Activated T-helper 1 cell treated with Interleukin-2 at 50 U/mL for 16 hours (primary cell): ENCODE measurements at places on chromosomes 6 and 20.

GRCh38 chr20:11092151-11092550 is 418.4 kb upstream of the JAG1 start:
- DNase-seq = no peak

- no peak for DNase-seq
These were observed 21.8 kb upstream of the NAA20 start for GRCh38 chr20:19995220-19995863.

GRCh38 chr6:33313105-33313708 is 671 bp downstream of the TAPBP start:
- DNase-seq = no peak

- DNase-seq = no peak
These were observed 200.3 kb upstream of the FAM83B start for GRCh38 chr6:54646069-54646950.

- DNase-seq = no peak
These were observed 371.4 kb downstream of the HDGFL1 start for GRCh38 chr6:22940581-22941290.

- DNase-seq = no peak
These were observed 12.4 kb downstream of the FRS3 start for GRCh38 chr6:41767112-41767833.

GRCh38 chr20:17885544-17885943 is 83.0 kb downstream of the SNX5 start:
- DNase-seq = no peak

DNA sequence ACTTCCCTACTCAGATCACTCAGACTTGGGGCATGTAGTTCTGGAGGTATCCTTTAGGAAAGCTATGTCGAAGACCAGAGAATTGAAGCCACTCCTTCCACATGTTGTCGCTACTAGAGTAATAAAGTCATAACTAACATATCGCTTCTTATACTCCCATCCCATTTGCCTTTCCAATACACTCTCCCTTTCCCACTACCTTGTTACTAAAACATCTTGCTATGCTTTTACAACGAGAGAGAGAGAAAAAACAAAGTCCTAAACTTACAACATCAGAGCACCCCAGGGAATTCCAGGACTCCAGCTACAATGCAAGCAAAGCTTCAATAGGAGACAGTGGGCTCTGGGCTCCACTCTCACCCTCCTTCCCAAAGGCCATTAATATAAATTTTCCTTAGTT is 5.1 kb upstream of the LAMP5 start:
- DNase-seq = no peak

DNA sequence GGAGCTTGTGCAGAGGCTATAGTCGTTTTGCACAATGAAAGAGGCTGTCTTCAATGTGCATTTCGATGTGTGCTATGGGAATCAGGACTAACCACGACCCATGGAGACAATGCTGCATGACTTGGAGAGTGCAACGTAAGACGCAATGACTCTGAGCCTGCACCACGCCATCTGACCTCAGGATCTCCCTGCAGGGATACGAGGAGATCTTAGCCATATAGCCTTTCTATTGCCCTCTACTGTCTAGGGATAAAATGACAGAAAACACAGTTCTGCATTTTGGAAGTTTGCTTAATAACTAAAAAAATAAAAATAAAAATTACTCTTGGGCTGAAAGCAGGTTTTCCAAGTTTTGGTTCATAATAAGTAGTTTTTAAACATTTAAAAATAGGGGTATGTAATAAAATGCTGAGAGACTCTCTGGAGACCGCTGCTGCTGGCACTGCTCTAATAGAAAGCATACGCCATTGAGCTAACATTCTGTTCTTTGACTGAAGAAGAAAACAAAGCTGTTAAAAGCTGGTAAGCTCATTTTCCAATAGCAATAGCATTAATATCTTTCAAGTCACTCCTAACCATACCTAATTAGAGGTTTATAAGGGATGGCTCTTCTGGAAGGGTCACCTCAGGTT is 87.2 kb downstream of the PDE7B start:
- no peak for DNase-seq

- DNase-seq = no peak
These were observed 166.1 kb downstream of the CDKAL1 start for GRCh38 chr6:20700375-20700774.

GRCh38 chr6:148497257-148497656 is 154.6 kb downstream of the SASH1 start:
- DNase-seq = no peak

DNA sequence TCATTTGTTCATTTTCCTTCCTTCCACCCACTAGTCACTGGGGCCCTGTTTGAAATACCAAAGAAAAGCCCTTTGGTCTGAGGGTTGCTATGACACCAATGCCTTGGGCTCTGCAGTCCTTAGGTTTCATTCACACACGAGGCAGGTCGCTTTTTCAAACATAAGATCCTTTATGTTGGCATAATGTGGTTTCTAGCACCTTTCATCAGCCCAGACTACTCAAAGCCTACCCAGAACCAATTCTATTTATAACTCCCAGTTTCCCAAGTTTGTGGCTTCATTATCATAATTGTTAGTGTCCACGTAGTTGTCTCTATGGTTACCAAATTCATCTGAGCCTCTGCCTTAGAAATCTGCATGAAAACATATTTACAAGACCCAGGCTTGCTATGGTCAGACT is 6.6 kb upstream of the TP53RK start:
- DNase-seq = no peak

- no peak for DNase-seq
These were observed 141.0 kb downstream of the TBXT start for GRCh38 chr6:166026586-166027126.

DNA sequence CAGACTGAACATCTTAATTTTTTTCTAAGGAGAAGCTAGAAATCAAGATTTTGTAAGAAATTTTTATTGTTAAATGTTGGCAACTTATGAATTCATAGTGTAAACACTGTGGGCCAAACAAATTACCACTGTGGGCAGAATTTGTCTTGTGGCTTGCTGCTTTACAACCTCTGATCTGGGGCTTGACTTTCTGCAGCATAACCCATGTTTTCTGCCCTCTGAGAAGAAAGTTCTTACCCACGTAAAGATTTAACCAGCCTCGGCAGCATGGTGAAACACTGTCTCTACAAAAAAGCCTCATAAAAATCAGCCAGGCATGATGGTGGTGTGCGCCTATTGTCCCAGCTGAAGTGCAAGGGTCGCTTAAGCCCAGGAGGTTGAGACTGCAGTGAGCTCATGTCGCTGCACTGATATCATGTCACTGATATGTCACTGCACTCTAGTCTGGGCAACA is 12.9 kb downstream of the ITCH start:
- DNase-seq = no peak

DNA sequence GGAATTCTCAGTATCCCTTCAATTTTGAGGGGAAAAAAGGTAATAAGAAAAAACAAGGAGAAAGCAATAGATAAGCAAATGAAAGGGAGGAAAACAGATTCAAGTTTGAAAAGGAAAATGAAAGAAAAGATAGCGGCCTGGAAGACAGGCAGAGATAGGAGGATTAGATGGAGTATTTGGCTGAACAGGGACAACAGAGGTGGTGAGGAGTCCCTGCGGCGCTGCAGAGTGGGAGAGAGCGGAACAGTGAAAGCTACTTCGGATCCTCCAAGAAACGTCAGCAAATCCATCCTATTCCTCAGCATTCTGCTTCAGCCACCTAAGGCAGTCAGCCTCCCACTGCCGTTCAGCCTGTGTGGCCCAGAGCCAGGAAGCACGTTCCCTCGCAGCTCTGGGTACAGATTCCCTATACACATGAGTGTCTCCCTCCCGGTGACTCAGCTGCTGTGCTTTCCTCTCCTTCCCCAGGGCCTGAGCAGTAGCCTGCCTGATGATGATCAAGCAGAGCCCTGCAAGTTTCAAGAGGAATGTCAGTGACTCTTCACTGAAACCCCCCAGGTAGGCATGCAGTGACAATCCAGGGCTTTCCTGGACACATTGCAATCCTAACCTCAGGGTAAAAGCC is 43.4 kb upstream of the CDYL start:
- no peak for DNase-seq

DNA sequence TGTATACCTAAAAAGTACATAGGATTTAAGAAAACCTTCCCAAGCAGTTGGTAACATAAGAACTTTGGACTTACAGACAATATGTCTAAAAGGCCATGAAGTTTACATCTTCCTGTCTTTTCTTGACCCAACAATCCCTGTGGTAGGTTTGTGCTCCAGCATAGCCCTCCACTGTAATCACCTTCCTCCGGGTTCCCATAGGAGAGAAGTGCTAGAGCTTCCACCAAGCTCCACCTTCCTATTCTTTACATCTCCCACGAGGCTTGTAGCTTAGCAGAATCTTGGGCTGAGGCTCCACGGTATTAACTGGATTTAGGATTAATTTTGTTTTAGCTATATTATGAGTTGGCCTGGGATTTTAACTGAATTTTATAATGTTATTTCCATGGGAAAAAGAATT is 23.3 kb downstream of the ADGRG6 start:
- no peak for DNase-seq

DNA sequence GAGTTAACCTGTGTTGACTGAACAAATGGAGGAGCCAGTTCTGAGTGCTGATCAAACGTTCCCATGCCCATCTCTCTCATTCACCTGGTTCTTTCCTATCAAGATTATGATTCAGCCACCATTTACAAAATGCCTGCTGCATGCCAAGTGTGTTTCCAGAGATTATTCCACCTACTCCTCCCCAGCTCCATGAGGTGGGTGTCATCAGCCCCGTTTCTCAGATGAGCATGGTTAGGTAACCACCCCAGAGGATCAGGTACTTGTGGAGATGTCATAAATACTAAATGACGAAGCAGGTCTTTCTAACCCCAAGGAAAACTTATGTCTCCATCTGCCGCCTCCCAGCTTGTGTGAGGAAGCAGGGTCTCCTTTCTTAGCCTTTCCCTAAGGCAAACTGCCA is 2.1 kb downstream of the BANF2 start:
- DNase-seq = no peak

DNA sequence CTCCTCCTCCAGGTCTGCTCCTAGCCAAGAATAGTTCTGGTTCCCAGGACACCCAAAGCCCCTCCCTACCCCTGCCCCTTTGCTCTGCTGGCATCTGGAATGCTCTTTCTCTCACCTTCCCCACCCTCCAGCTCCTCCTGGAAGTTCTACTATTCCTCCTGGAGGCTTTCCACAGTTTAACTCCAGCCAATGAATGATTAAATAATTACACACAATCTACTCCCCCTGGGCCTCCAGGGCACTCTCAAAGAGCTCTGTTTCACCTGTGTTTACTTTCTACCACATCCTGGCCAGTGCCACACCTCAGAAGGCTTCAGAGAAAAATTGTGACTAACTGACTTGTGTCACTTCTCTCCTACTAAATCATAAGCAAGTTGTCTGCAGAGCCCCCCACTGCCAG is 36.2 kb downstream of the GCM1 start:
- no peak for DNase-seq

DNA sequence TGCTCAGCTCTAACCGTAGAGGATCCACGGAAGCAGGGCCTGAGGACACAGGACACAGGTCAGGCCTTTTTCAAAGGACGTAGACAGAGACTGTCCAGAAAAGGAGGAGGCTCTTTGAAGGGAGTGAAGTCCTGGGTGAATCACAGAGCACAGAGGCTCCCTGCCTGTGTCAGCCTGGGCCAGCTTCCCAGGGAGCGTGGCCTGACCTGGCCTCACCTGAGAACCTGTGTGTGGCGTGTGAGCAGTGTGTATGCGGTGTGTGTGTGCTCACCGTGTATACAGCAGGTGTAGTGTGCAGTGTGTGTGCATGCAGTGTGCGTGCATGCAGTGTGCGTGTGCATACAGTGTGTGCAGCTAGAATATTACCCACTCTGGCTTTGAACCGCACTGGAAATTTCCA is 56.0 kb upstream of the FNDC1 start:
- no peak for DNase-seq

DNA sequence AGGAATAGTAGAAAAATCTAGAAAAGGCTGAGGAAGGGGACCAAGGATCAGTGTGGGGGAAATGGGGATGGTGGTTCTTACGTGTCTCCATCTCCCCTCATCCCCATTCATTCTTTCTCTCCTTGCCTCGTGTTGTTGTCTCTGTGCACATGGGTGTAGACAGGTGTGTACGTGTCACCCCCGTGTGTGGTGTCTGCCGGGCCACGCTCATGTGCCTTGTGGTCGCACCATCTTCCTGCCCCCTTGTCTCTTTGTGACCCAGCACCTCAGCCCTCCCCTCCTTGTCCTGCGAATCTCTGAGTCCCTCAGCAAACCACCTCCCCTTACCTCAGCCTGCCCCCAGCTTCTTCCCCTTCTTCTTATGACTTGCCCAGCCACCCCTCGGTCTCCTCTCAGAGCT is 39.4 kb downstream of the FOXP4 start:
- DNase-seq = no peak

GRCh38 chr6:130105996-130106704 is 87.8 kb downstream of the L3MBTL3 start:
- DNase-seq = no peak

DNA sequence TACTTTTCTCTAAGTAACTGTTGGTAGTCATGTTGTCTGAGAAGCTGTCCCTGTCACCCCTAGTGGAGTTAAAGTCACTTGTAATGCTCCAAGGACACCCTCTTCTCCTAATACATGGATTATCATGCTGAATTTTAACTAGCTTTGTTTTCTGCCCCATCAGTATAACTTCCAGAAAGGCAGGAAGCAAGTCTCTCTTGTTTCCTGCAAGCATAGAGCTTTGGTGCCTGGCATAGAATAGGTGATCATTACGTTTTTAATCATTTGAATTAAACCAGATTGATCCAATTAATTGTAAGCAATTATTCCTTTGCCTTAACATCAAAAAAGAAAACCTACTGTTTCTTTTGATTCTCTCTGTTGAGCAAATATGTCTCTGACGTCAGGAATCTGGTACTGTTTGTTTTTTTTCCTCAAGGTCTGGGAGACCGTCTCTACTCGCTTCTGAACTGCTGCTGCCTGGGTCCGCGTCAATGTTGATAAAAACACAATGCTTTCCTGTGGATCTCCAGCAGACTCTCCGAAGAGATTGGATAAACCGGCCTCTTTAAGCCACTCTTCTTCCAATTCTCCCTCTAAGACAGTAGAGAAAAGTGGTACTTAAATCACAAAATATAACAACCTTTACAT is 71.8 kb downstream of the ARHGAP18 start:
- no peak for DNase-seq

DNA sequence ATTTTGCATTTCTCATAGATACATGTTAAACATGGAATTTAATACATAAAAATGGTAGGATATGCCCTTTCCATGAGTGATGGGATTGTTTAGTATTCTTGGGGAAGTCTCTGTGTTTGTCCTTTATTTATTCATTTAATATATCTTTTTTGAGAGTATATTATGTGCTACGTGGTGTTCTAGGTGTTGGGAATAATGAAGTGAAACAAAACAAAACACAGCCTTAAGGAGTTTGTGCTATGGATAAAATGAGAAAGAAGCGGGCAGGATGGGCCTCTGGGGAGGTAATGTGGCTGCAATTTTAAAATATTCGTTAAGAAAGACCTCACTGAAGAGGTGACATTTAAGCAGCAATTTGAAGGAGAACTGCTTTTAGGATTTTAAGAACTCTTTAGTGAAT is 851.5 kb downstream of the MAFB start:
- DNase-seq = no peak

- no peak for DNase-seq
These were observed 13.5 kb downstream of the IL22RA2 start for GRCh38 chr6:137159912-137160311.

- no peak for DNase-seq
These were observed 479.2 kb downstream of the CDH26 start for GRCh38 chr20:60437418-60437817.
